ENCODE measurements at places on chromosomes 12 and 14.

DNA sequence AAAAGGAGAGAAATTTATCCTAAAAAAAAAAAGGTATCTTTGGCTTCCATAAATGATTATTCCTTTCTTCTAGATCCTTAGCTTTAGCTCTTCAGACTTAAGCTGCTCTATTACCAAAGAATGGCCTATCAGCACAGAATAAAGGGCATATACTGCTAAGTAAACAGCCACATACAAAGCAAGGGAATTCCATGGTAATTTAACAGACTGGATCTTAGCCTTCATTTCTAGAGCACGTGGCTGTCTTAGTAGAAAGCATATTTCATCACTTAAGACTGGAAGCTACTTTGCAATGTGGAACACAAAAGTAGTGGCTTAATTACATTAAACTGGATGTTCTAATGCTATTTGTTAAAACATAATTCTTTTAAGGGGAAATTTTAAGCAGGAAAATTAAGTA is 23.1 kb downstream of the TMED10 start:
- DNase-seq, result peak; percentile 32

DNA sequence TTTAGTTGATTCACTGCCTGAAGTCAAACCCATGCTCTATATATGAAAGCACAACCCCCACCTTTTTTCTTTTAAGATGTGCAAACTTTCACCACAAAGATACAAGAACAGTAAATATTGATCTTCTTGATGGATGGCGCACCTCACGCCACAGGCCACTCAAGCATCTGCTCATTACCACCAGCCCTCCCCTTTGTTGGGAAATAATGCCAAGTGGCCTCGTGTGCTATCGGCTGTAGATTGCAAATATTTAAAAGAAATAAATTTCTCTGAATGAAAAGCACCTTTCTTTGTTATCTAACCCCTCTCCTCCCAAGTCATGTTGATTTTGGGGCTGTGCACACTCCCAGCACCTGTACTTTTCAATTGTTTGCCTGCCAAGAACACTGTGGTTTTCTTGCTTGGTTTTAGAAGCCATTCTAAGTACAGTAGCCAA is 122.7 kb downstream of the C12orf42 start:
- no peak for DNase-seq

DNA sequence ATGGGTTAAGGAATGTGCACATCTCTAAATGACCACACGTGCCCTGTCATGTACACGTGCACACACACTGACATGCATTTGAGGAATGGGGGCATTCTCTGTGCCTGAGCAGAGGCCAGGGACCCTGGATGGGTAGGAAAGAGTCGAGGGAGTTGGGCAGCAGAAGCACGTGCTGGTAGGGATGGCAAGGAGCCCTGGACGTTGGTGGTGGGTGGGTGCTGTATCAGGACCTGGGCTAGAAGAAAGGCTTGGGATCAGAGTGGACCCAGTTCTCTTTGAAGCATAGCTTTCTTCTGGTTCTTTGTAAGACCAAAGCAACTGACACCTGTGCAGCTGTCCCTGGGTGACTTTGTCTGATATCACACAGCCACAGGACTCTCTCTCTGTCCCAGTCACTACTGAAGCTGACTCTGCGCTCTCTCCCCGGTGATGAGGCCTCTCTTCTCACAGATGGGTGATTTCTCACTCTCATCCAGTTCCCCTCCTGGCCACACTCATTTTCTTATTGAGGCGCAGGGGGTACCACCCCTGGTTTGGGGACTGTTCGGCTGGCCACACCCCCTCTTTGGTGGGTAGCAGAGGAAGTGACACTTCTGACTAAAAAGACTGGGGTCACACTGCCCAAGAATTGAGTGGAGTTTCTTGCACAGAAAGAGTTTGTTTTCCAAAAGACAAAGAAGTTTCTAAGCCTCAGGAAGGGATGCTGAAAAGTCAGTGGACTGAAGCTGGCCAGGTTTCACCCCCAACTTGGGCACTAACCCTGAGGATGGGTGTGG is 171.7 kb upstream of the RTL1 start:
- DNase-seq, result no peak

- no peak for DNase-seq
Observed at GRCh38 chr12:42118136-42118879, 26.4 kb downstream of the GXYLT1 start.

DNA sequence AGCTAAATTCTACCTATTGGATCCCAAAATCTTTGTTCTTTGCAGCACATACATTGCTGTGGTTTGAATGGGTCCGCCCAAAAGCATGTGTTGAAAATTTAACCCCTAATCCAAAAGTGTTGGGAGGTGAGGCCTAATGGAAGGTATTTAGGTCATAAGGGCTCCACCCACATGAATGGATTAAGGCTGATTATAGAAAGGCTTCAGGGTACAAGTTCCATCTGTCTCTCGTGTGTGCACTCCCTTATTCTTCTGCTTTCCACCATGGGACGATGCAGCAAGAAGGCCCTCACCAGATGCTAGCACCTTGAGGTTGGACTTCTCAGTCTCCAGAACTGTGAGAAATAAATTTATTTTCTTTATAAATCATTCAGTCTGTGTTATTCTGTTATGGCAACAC is 190.9 kb downstream of the SOX5 start:
- DNase-seq, result no peak

DNA sequence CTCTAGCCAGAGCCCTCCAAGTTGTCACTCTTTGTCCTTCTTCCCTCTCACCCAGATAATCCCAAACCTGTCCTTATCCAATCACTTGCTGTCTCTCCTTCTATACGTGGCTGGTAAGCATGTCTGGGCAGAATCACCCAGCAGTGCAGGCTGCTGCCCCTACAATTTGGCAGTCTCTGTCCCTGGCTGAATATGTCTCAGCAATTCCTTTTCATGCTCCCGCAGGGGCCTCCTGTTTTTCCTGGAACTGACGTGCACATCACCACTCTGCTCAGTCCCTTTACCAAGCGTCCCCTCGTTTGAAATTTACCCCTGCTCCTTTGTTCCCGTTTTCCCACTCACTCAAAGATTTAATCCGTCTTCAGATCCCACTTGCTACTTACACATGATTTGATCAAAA is 80.0 kb downstream of the ST8SIA1 start:
- no peak for DNase-seq

DNA sequence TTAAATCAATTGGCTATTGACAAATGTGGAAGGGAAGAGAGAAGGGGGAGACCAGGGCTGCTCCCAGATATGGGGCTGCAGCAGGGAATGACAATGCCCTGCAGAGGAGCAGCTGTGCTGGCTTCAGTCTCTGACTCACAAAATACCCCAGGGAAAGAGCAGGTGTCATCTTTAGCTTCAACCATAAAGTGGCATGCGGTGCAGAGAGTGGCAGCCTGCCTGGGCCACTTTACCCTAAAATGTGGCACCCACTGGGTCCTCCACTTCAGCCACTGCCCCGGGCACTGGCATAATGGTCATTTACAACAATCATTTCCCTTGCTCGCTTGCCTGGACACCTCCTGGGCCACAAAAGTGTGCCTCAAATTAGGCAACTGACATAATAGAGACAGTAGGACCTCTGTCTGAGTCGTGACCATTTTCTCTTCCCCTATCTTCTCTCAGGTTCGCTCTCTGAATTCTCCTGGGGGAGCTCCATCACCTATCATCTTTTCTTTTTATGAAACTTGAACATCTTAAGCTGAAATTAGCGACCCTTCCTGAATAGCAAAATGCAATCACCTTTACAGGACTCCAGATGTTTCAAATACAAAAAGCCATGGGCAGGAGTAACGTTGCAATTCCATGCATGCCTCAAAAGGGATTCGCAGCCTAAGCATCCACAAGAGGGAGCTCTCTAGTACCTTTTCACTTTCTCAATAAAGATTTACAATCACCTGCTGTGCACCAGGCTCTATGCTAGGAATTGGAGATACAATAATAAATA is 179.9 kb upstream of the ATF7IP start:
- DNase-seq, result peak; percentile 75

- DNase-seq, result no peak
Observed at GRCh38 chr12:131723532-131723931, 12.6 kb downstream of the SFSWAP start.

DNA sequence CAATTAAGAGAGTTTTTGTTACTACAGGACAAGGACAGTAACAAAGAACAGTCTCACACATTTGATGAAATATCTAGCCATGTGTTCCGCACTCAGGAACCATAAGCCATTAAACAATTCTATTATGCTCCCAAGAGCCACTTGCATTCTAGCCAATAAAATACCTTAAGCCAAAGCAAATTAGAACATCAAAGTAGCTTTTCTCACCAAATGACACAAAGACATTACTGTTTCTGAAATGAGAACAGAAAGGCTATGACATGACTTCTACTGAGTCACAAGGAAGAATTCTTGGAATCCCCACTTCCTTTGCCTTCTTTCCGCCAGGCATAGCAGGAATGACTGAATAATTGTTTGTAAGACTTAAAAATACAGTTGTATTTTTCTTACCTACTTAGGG is 445.8 kb downstream of the ATP23 start:
- peak; percentile 28 for DNase-seq

- DNase-seq, result no peak
Observed at GRCh38 chr12:32906399-32907165, 10.0 kb upstream of the PKP2 start.

GRCh38 chr12:12474931-12475795 is 87.5 kb downstream of the DUSP16 start:
- no peak for DNase-seq

DNA sequence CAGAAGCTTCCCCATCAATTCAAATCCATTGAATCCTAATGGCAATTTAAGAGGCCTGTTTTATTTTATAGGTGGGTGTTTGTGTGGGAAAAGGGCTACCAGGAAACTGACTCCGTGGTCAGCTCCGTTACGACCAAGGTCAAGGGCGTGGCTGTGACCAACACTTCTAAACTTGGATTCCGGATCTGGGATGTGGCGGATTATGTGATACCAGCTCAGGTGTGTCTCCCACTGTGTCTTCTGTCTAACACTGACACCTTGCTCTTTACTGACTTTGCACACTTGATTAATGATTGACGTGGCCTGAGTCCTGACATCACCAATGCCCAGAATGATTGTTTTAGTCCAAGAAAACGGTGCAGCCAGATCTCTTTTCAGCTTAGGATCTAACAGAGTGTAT is 7.1 kb downstream of the P2RX4 start:
- DNase-seq, result no peak

GRCh38 chr14:35480119-35480769 is 53.7 kb upstream of the INSM2 start:
- no peak for DNase-seq

DNA sequence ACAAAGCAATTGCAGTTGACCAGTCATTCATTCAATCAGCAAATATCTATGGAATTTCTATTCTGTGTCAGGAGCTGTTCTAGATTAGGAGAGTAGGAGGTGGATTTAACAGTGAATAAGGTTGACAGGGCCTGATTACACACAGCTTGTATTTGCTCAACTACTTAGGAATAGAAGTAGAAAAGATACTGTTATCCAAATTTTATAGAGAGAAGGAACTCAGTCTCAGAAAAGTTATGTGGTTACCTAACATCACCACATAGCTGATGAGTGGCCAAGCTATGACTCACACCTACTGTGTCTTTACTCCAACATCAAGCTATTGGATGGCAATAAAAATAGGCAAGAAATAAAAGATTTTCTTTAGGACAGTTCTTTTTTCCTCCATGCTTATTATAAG is 374.8 kb downstream of the RMST start:
- DNase-seq, result no peak

GRCh38 chr14:71166180-71166837 is 259.1 kb downstream of the PCNX1 start:
- peak; percentile 88 for DNase-seq

DNA sequence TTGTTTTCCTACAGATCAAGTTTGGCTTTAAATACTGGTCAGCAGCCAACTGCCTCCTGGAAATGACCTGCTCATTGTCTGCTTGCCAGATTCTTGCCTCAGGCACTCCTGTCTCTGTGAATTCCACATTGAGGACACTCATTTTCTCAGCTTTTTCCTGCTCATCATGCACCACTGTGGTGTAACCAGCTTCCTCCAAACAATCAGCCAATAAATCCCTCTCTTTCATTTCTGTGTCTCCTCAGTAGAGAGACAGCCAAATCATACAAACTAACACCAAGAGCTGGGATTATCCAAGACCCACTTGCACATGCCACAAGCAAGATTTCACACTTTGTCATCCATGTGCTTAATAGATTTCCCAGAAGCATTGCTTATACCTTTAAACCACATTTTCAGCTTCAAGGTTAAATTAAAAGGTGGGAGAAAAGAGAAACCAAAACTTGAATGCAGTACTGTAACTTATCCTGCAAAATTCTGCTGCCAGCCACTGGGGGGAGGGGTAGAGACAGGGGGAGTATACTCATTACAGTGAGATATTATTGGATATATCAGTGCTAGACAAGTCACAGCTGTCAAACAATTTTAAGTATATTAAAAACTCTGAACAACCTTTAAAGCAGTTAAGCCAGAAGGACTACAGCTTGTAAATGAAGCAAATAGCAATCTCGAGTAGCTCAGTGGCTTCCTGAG is 105.0 kb downstream of the PPP2R5E start:
- DNase-seq, result peak; percentile 91

GRCh38 chr14:96893966-96894622 is 96.9 kb downstream of the VRK1 start:
- no peak for DNase-seq

GRCh38 chr14:21204167-21205025 is 48.5 kb upstream of the OR5AU1 start:
- no peak for DNase-seq

GRCh38 chr12:90100579-90100978 is 391.9 kb upstream of the ATP2B1 start:
- no peak for DNase-seq

- no peak for DNase-seq
Observed at GRCh38 chr12:81835783-81836182, 76.6 kb upstream of the PPFIA2 start.

DNA sequence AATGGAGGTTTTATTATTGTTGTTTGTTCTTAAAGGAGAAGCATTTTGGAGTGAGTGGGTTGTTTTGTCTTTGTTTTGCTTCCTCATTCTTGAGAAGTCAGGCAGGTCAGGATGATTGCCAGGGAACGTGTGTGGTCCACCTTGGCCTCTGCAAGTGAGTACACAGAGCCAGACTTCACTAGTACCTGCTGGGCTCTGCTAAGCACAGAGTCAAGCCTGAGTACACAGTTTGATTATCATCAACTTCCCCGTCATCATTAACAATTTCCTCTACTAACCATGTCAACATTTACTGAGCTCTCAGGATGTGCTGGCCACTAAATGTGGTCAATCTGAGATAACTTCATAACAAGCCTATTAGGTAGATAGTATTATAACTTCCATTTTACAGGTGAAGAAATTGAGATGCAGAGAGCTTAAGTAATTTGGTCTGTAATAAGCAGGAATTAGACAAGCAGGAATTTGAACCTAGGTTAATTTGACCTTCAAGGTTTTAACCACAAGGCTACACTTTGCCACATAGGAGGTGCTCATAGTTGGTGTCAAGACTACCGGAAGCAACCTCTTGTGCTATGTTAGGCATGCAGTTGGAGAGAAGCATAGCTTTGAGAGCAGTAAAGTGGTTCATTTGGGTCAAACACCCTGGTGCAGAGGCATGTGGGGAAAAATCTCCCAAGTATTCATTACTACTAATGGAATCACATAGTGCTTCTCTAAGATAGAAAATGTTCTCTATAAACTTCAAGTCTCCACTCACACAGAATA is 178.3 kb downstream of the NUAK1 start:
- peak; percentile 14 for DNase-seq

GRCh38 chr12:1184402-1184801 is 193.4 kb downstream of the ERC1 start:
- no peak for DNase-seq

Data from adipocyte (in vitro differentiated cells).